ENCODE measurements at places on chromosomes 6 and 20. TPM values are rescaled to one million over a fixed set of nuclear protein-coding genes. Genes with fewer than 3 reads are reported as not detected.

- H3K4me3 ChIP-seq, result no peak overlapping the region
- no peak for DNase-seq
- no peaks in the 10 kb centered on the region for H3K4me1 ChIP-seq
- no peaks in the 10 kb centered on the region for H3K36me3 ChIP-seq
- H3K27me3 ChIP-seq, result no peaks in the 10 kb centered on the region
Observed at GRCh38 chr6:32226434-32226833, 2.6 kb upstream of the NOTCH4 start.

DNA sequence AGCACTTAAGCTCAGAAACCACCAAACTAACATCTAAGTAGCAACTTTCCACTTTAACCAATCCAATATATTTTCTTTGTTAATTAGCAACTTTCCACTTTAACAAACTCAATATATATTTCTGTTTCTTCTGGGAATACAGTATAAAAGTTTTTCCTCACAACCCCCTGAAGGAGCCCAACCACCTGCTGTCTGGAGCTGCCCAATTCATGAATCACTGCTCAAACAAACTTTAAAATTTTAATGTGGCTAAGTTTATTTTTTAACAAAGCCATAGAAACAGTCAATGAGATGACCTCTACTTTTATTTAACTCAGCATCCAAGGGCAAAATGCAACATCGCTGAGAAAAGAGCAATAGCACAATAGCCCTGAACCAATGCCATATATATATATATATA, 500.1 kb downstream of the EPM2A start:
- no peak overlapping the region for H3K4me3 ChIP-seq
- H3K27ac ChIP-seq, result no peak overlapping the region
- no peaks in the 10 kb centered on the region for H3K27me3 ChIP-seq
- DNase-seq, result no peak
- H3K36me3 ChIP-seq, result no peaks in the 10 kb centered on the region

- peaks cover 14% of the 10 kb centered on the region for H3K4me1 ChIP-seq
- H3K36me3 ChIP-seq, result no peaks in the 10 kb centered on the region
- DNase-seq, result no peak
- no peak overlapping the region for H3K27ac ChIP-seq
Observed at GRCh38 chr6:150930841-150931240, 65.3 kb downstream of the MTHFD1L start.

GRCh38 chr6:159695984-159696383, 2.9 kb upstream of the SOD2 start:
- H3K27me3 ChIP-seq, result no peaks in the 10 kb centered on the region
- no peak for DNase-seq
- no peak overlapping the region for H3K27ac ChIP-seq
- H3K36me3 ChIP-seq, result no peaks in the 10 kb centered on the region

- no peak for DNase-seq
- no peaks in the 10 kb centered on the region for H3K4me1 ChIP-seq
- no peak overlapping the region for H3K27ac ChIP-seq
- no peaks in the 10 kb centered on the region for H3K27me3 ChIP-seq
- H3K36me3 ChIP-seq, result no peaks in the 10 kb centered on the region
- no peak overlapping the region for H3K4me3 ChIP-seq
Observed at GRCh38 chr20:58705208-58705926, 12.8 kb downstream of the NPEPL1 start.

Gene MICB
- 7.5 TPM for total RNA-seq

GRCh38 chr6:128319946-128320345, 200.5 kb downstream of the PTPRK start:
- H3K36me3 ChIP-seq, result no peaks in the 10 kb centered on the region
- H3K4me1 ChIP-seq, result no peaks in the 10 kb centered on the region
- H3K4me3 ChIP-seq, result no peak overlapping the region
- H3K27ac ChIP-seq, result no peak overlapping the region

Gene SOX18
- 0.84 TPM for total RNA-seq

DNA sequence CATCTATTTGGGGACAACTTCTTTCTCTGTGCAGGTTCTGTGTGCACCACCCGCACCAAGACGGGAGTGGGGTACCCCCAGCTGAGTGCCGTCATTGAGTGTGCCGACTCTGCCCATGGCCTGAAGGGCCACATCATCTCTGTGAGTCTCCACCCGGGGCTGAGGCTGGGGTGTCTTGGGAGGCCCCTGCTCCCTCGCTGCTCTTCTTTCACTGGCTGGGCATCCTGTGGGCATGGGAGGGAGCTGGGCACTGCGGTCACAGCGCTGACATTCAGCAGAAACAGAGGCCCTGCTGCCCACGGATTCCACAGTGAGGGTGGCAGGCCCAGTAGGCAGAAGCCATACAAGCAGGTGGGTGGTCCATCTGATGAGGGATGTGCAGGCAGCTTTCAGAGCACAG, 40.4 kb downstream of the GMPR start:
- no peaks in the 10 kb centered on the region for H3K36me3 ChIP-seq
- DNase-seq, result no peak
- no peak overlapping the region for H3K4me3 ChIP-seq

GRCh38 chr6:64672131-64672530, 1034.9 kb downstream of the EYS start:
- H3K27ac ChIP-seq, result no peak overlapping the region
- no peaks in the 10 kb centered on the region for H3K4me1 ChIP-seq
- DNase-seq, result no peak
- no peaks in the 10 kb centered on the region for H3K36me3 ChIP-seq
- H3K4me3 ChIP-seq, result no peak overlapping the region

Gene EMILIN3
- 0.51 TPM for total RNA-seq

Gene ZC3H12D
- total RNA-seq, result 0.65 TPM

DNA sequence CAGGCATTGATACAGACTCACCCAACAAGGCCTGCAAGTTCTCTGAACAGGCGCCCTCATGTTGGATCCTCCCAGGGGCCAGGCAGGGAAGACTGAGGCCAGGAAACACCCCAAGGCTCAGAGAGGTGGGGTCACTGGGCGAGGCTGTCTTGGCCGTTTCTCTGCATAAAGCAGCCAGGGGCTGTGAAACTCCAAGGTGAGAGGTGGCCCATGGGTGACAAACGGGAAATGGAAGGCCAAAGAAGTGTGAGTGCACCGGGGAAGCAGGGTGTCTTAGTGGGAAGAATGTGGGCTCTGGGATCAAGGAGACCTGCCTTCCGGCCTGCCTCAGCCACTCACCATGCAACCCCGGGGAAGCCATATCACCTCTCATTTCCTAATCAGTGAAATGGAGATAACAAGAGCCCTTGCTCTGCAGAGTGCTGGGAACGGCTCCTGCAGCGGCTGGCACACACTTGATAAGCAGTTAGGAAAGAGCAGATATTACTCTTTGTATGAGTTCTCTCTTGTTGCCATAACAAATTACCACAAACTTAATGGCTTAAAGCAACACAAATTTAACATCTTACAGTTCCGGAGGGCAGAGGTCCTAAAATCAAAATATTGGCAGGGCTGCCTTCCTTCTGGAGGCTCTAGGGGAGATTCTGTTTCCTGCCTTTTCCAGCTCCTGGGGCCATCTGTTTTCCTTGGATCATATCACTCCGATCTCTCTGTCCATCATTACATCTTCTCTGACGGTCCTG, 168.6 kb downstream of the NFATC2 start:
- H3K4me1 ChIP-seq, result peaks cover 14% of the 10 kb centered on the region
- H3K4me3 ChIP-seq, result no peak overlapping the region
- no peaks in the 10 kb centered on the region for H3K27me3 ChIP-seq
- no peak overlapping the region for H3K27ac ChIP-seq

Gene TM9SF4
- 138 TPM for total RNA-seq
